ENCODE measurements at places on chromosomes 12 and 14.

DNA sequence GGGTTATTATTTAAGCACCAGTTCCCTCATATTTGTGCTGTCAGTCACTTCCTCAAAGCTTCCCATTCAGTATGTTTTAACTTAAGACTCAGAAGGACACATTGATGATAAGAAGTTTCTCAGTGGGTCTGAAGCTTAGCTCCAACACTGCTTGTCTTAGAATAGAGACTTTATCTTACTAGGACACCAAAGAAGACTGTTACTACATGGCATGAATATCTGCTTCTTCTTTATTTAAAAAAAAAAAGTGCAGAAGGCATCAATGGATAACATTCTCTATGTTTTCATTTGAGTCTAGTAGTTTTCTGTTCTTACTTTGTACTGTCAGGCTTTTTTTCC is 404.2 kb downstream of the DAD1 start:
- no peak for DNase-seq

DNA sequence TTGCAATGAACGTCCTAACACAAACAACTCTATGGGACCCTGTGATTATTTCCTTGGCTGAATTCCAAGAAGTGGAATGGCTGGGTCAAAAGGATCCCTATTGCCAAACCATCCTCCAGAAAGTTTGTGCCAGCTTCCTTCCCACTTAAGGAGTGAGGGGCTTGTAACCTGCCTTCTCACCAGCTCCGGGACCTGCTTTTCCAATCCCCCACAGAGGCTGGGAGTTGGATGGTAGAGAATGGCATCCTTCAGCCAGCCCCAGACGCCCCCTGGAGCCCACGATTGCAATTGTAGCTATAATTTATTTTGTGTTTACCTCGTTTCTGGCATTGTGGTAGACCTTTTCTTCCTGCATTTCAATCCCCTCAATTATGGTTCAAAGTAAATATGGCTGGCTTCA is 9.7 kb upstream of the ZDHHC22 start:
- DNase-seq: no peak

- DNase-seq: no peak
Observed at GRCh38 chr12:43338848-43339526, 213.0 kb downstream of the ADAMTS20 start.

GRCh38 chr12:2652011-2652400 is 142.8 kb upstream of the FKBP4 start:
- DNase-seq: no peak

DNA sequence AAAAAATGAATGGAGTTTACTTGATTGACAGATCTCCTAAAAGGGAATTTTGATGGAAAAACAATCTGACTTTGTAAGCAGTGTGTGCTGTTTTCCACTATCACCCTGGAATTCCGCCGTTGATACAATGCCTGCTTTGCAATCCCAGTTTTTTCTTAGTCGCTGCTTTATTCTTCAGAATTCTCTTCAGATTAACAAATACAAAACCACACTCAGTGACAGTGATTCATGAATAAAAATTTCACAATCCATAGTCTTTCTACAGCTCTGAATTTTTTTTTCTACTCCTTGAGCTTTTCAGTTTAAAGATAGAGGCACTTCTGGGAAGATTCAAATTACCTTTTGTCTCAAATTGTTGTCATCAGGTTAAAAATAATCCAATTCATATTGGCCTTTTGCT is 44.6 kb upstream of the KITLG start:
- no peak for DNase-seq

GRCh38 chr12:51960890-51961289 is 9.4 kb downstream of the ACVR1B start:
- no peak for DNase-seq

DNA sequence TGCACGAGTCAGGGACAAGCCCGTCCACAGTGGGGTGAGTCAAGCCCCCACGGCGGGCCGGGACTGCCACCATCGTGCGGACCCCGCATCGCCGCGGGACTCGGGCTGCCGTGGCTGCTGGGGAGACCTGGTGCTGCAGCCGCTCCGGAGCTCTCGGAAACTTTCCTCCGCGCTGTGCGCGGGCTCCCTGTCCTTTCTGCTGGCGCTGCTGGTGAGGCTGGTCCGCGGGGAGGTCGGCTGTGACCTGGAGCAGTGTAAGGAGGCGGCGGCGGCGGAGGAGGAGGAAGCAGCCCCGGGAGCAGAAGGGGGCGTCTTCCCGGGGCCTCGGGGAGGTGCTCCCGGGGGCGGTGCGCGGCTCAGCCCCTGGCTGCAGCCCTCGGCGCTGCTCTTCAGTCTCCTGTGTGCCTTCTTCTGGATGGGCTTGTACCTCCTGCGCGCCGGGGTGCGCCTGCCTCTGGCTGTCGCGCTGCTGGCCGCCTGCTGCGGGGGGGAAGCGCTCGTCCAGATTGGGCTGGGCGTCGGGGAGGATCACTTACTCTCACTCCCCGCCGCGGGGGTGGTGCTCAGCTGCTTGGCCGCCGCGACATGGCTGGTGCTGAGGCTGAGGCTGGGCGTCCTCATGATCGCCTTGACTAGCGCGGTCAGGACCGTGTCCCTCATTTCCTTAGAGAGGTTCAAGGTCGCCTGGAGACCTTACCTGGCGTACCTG is 1.1 kb downstream of the PDE3A start:
- DNase-seq: no peak

GRCh38 chr12:50923361-50924130 is 28.8 kb upstream of the HIGD1C start:
- DNase-seq: no peak

GRCh38 chr12:1879633-1880032 is 38.8 kb downstream of the CACNA2D4 start:
- DNase-seq: no peak

- no peak for DNase-seq
Observed at GRCh38 chr14:74179856-74180255, 59.4 kb upstream of the VSX2 start.

DNA sequence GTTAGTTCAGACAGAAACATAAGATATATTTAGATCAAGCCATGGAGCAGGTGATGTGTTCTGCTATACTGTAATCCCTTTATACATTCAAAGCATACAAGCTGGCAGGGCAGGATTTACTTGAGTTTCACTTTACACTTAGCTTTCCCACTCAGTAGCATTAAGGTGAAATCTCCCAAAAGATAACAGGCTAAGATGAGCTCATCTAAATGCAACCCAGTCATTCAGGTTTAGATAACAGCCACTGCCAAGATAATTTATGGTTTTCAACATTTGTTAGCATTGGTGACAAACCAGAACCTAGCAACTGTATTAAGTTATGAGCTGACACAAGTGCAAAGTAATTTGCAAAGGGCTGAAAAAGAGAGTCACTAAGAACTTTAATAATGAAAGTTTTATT is 925.1 kb upstream of the ATXN7L3B start:
- DNase-seq: no peak

DNA sequence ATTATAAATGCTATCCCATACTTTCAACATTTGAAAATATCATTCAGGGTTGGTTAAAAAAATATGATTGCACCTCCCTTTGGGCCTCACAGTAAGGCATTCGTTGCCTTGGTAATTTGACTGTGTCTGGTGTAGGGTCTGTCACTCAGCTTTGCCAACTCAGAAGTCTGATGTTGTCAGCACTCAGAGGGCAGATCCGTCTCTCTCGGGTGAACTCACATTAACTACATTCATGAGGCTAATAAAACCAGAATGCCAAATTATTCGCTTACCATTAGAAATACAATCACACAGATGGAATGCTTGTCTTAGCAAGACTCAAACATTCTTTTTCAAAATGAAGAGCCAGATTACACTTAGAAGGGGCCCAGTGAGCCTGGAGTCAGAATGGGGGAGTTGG is 53.0 kb downstream of the NPAS3 start:
- DNase-seq: no peak

DNA sequence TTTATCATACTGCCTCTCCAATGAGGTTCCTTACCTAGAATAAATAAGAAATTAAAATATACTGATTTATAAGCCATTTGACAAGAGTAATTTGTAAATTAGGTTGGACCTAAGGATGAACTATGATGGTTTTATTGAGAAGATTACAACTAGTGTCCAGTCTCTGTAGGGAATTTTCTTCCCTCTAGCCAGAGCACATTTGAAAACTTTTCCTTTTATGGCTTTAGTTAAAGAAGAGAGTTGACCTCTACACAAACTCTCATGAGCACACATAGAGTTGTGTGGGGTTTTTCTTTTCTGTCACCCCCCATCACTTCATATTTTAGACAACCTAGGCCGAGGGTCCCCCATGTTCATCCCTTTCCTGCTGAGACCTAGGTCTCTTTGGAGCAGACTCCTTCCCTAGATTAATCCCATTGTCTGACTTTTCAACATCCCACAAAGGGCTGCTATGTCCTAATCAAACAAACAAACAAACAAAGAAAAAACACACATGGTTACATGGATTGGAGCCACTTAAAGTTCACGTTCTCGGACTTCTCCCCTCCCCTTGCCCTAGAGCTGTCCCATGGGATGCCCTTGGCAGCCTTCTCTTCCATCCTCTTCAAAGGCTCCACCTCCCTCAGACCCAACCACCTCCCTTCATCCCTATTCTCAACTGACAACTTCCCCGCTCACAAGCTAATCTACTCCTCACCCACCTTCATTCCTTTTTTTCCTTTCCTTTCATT is 40.7 kb downstream of the GPR135 start:
- no peak for DNase-seq

DNA sequence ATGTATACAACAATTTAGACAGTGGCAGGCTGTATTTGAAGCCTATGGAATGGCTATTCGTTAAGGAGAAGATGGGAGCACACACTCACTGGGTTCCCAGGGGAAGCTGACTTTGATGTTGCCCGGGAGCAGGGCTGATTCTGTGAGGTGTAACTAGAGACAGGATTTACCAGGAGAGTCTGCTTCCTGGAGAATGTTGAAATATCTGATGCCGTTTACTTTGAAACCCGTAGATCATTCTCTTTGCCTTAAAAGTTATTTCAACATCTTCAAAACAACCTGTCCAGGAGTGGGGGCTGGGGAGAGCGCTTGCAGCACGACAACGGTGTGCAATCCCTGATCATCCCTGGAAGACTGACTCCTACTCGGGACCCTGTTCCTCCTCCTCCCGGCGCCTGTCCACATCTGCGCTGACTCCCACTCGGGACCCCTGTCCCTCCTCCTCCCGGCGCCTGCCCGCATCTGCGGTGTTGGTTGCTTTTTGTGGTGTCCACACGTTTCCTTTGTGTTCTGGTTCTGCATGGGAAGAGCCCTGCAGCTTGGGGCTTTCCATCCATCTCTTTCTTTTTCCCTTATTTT is 72.6 kb downstream of the AACS start:
- no peak for DNase-seq

GRCh38 chr14:67167420-67168109 is 21.7 kb upstream of the GARIN2 start:
- DNase-seq: no peak

DNA sequence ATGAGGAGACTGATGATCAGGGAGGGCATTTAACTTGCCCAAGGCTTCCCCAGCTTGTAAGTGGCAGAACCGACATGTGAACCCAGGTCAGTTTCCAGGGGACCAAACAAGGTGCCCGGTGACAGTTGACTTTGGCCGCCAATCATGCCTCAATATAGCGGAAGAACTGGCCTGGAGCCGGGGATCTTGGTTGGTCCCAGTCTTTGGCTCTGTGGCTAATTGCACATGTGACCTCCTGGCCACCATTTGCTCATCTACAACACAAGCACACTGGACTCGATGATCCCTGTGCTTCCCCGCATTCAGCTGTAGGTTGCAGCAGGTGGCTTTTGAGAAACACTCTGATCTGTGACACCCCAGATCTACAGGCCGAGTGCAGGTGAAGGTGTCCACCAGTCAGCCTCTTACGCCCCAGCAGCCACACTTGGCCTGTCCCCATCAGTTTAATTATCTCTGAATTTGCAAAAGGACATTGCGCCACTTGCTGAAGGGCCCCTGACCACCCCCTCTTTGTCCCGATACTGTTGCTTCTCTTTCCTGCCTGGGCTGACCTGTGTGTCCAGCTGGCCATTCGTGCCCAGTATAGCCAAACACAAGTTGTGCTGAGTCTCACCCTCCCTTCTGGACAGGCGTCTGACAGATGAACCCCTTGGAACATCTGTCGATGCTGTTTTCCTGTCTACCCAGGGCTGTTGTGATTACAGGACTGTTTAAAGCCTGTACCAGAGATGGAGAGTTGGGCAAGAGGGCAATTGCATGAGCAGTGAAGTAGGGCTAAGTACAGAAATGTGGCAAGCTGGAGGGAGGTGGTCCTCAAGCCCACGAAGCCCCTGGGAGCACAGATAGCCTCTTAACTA is 14.1 kb downstream of the ACACB start:
- no peak for DNase-seq

DNA sequence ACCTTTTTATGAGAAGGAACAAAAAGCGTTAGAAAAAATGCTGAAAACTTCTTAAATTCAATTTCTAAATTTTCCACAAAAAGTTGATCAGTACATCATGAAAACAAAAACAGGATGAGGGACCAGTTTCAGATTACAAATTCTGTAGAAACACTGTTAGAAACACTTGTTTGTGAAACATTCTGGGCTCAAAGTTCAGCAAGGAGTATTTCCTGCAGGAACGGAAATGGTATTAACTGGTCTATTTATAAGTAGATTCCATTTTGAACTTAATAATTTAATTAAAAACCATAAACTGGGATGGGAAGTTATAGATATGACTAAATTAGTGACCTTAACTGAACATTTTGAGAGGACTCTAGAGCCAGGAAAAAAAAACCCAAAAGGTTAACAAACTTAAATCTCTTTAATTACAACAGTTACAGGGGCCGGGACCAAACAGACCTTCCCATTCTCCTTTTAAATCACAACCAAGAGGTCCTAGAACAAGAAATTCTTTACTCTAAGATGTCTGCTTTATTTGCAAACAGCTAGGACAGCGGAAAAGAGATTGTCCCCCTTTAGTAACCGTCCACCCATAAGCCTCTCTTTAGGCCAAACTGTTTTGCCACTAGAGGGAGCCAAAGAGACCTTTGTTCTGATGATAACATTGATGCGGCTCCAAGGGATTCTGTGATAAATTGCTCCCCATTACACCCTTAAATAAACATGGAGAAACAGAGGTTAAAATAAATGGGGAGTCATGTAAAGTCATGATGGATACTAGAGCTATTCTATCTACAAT is 69.0 kb upstream of the RERGL start:
- DNase-seq: no peak

DNA sequence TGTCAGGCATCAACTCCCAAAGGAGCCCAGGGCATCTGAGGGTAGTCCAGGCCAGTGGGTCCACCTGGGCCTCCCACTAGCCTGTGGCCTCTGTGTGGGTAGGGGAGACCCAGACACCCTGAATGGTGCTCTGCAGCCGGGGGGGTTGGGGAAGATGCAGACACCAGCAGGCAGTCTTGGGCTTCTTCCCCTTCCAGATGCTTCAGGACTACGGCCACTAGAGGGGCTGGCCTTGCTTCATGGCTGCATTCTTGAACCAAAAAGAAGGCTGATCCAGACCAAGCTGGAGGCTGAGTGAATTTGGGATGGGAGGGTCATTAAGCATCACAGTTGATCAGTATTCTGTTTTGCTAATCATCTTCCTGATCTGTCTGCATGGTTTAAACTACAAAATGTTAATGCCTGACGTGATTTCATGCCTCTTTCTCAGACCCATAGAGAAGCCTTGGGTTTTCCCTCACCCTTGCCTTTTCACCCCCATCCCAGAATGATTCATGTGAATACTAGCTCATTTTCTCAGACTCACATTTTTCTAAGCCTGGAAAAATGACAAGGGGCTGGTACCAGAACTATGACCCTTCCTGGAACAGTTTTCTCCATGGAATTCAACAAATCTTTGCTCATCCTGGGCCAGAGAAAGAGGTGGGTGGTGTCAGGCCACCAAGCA is 134.2 kb downstream of the NTF3 start:
- DNase-seq: no peak
